Frontal cortex (tissue), 4 donors: ENCODE measurements at places on chromosomes 6 and 20.

DNA sequence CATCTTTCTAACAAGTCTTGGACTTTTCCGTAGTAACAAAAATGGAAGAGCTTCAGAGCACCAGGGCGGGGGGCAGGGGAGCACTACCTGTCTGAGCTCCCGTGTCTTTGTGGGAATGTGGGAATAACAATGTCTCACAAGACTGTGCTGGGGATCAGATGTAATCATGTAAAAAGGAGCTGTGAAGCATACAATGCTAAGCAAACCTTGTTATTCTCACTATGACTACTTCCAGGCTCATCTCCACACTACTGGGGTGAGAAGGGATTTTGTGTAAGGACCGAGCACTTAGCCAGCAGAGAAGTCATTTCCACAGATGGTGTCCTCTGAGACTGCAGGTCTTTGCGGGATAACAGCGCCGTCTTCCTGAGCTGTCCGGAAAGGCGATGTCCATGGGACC, 27.1 kb downstream of the PRR18 start:
- no peak for DNase-seq

GRCh38 chr6:115865914-115866313, 194.8 kb downstream of the FRK start:
- DNase-seq, result no peak

GRCh38 chr6:135358985-135359384, 138.6 kb downstream of the AHI1 start:
- DNase-seq, result no peak

DNA sequence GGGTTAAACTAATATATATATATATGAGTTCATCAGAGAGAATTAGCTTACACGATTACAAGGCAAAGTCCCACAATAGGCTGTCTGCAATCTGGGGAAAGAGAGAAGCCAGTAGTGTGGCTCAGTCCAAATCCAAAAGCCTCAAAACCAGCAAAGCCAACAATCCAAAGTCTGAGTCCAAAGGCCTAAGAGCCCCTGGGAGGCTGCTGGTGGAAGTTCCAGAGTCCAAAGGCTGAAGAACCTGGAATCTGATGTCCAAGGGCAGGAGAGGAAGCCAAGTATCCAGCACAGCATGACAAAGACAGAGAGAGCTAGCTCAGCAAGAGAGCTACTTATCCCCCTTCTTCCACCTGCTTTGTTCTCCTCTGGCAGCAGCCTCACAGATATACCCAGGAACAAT, 274.7 kb upstream of the ID4 start:
- no peak for DNase-seq

DNA sequence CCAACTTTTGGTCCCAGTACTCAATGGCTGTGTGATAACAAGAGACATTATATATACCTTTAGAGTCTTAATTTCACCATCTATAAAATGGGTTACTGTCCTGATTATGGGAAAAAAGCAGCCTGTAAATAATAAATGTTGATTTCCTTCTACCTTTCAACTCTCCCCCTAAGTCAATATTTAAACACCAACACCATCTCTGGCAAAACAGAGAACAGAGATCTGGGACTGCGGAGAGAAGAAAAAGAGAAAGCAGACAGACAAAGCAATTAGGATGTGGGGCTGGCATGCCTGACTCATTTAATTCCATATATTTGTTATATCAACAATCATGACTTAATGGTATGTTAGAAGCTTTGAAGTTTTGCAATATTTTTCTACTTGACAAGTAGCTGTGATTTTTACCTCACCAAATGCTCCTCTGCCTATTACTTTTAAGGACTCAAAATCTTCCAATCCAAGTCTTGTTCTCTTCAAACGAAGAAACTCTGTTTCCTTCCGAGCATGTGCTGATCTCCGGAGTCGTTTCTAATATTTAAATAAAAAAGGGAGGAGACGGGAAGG, 23.3 kb downstream of the STK38 start:
- no peak for DNase-seq

DNA sequence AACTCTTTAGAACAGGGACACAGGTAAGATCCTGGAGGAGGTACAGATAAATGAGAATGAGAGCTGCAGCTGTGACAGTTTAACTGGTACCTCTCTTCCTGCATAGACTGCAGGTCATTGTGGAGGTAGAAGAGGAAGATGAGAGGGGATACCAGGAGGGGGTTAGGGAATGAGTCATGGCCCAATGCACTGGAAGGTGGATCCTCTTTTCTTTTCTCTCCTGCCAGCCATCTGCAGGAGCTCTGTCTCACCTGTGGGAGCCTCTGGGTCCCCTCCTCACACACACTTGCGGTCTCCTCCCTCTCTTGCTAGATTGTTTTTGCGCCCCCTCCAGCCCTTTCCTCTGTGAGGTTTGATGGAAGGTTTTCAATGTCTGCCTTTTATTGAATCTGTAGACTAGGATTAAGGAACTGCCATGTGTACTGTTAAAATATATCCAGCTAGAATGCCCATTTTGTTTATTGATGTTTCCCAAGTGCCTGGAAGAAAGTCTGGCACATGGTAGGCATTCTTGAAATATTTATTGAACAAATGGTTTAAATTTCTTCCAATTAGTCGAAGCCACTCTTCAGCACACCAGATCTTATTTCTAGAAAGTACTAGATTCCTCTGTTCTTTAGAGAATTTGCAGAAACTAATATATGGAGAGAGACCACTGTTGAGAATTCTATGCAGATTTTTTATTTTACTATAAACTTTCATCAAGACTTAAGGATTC, 13.0 kb downstream of the C6orf163 start:
- no peak for DNase-seq

DNA sequence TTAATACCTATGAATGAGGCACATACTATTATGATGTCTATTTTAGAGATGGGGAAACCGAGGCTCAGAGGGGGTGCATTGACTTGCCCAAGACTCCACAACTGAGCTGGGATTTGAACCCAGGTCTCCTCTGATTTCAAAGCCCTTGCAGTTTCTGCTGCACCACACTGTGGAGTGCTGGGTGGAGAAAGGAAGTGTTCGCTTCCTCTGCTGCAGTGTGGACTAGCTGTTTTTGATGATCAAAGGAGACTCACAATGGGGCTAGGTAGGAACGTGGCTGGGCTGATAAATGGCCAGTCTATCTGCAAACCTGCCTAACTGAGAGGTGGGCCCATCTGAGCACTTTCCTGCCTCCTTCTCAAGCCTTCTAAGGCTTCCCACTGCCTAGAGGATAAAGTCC, 87.2 kb downstream of the CD40 start:
- DNase-seq, result no peak

GRCh38 chr6:35723587-35723986, 13.2 kb upstream of the ARMC12 start:
- no peak for DNase-seq

DNA sequence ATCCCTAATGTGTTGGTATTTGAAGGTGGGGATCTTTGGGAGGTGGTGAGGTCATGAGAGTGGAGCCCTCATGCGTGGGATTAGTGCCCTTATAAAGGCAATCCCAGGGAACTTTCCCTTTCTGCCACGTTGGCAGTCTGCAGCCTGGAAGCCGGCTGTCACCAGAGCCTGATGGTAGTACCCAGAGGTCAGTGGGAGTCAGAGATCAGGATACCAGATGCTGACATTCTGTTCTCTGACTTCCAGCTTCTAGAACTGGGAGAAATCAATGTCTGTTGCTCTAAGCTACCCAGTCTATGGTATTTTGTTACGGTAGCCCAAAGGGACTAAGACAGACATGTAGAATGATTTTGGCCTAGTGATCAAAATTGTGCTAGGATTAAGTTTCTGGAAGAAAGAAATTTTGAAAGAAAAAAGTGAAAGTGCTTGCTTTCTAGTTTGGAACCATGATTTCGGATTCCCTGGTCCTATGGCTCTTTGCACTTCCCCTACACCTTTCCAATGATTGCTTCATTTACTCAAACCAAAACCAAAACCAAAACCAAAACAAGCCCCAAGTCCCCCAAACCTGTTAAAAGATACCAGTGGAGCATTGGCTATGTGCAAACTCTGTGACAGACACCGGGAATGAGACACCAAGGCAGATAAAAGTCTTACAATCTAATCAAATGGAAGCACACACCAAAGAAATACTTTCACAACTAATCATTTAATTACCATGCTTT, 173.7 kb upstream of the ZNF217 start:
- no peak for DNase-seq

GRCh38 chr20:18496042-18496441, 983 bp downstream of the RBBP9 start:
- DNase-seq, result no peak

GRCh38 chr20:47663354-47664067, 121.8 kb downstream of the SULF2 start:
- DNase-seq, result peak; percentile 81

DNA sequence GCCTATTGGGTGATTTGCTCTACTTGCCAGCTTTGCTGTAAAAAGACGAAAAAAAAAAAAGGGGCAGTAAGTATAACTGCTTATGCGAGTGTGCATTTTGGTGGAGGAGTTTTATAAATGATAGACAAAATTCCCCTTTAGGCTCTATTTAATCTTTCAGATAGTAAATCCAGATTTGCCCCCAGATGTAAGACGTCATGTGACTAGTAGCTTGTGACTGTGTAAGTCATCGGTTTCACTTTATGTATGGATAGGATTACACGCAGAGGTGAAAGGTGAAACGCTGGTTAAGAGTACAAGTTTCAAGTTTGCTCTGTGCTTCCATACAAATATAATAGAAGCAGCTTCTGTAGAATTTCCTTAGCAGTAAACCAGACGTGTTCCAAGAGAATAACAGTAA, 7.9 kb downstream of the RAB32 start:
- no peak for DNase-seq

- no peak for DNase-seq
Observed at GRCh38 chr6:136510782-136511181, 39.4 kb downstream of the MAP7 start.

DNA sequence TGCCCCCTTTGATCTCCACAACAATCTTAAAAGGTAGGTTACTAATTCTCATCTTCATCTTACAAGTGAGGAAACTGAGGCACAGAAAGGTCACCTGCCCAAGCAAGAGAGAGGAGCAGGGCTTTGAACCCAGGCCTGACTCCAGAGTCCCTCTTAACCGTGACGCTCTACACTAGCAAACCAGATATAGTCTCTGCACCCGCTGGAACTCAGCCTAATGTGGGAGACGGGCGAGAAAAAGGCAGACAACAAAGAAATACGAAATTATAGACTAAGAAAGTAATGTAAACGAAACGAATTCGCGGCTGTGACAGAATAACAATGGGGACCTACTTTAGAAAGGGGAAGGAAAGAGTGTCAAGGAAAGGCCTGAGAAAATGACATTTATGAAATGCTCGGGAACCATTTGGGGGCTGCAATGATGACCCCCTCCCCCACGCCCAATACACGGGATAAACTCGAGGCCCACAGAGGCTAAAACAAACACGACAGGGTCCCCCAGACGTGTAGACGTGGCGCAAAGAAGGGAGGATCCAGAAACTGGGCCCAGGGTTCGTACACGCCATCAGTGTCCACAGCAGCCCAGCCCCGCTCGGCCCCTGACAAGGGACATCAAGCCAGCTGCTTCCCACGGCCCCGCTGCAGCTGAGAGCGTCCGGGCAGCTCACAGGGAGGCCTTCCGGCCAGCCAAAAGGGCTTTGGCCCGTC, 637 bp downstream of the TRPC4AP start:
- no peak for DNase-seq

DNA sequence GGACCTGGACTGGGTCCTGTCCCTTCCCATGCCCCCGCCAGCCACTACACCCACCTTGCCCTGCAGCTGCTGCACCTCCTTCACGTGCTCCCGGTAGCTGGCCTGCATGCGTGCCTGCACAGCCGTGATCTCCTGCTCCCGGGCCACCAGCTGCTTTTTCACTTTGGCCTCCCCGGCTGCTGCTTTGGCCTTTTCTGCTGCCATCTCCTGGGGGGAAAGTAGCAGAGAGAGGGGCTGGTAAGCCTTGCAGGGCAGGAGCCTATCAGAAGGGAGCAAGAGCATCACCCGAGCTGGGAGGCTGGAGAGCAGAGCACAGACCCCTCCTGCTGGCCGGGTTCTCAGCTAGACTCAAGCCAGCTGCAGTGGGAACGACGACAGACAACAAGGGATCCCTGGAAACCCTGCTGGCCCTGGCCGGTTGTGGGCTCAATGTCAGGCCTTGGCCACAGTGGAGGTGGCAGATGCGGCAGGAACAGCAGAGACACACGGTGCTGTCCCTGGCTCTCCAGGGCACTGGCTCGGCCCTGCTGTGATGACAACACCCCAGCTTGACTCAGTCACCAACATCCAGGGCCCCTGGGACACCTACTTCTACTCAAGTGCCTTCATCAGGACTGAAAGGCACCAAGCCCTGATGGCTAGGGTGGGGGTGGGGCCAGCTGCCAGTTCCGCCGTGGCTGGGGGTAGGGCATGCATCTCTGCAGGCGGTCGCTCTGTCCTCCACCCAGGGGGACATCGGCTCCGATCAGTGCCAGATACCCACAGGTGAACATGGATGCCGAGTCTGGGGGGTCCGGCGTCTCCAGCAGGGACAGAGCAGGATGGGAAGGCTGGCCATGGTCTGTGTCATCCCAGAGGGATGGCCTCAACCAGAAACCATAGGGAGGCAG, 45.3 kb downstream of the RRBP1 start:
- peak; percentile 69 for DNase-seq

DNA sequence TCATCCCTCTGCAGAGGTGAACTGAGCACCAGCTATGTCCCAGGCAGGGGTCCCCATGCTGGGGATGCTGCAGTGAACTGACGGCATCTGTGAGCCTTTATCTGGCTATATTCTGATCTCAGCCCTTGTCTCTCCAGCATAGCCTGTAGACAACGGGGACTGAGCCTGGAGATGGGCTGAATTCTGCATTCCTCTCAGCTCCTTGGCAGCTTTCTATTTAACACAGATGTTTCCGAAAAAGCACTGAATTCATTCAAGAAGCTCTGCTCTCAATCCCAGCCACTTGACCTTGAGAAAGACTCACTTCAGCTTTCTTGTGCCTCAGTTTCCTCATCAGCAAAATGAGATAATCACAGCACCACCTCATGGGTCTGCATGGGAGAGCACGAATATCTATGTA, 204.4 kb upstream of the PMEPA1 start:
- no peak for DNase-seq
